Psoas muscle (tissue), 8 donors: ENCODE measurements at places on chromosomes 1 and 21. TPM values are rescaled to one million over a fixed set of nuclear protein-coding genes. Genes with fewer than 3 reads are reported as not detected.
A peak's percentile ranks its signal among the peaks of the same experiment; 100 is the strongest.

GRCh38 chr1:219825355-219825754 is 103.0 kb downstream of the SLC30A10 start:
- H3K36me3 ChIP-seq = no peaks in the 10 kb centered on the region
- no peak for DNase-seq
- H3K4me3 ChIP-seq = no peak overlapping the region
- H3K4me1 ChIP-seq = no peaks in the 10 kb centered on the region

Gene GABRD
- not detected for total RNA-seq

Gene FAM229A
- 4.0 TPM for total RNA-seq

- no peak overlapping the region for H3K4me3 ChIP-seq
- no peak overlapping the region for H3K27ac ChIP-seq
- no peaks in the 10 kb centered on the region for H3K36me3 ChIP-seq
- no peaks in the 10 kb centered on the region for H3K4me1 ChIP-seq
- DNase-seq = no peak
Observed at GRCh38 chr1:188499690-188500089, 1670.9 kb downstream of the PLA2G4A start.

- no peak overlapping the region for H3K4me3 ChIP-seq
- H3K4me1 ChIP-seq = peaks cover 25% of the 10 kb centered on the region
- no peaks in the 10 kb centered on the region for H3K36me3 ChIP-seq
- no peak overlapping the region for H3K27ac ChIP-seq
- DNase-seq = no peak
Observed at GRCh38 chr21:34595457-34595856, 19.5 kb downstream of the RCAN1 start.

Gene CXADR
- 0.62 TPM for total RNA-seq

Gene PTPRU
- 31.6 TPM for total RNA-seq

DNA sequence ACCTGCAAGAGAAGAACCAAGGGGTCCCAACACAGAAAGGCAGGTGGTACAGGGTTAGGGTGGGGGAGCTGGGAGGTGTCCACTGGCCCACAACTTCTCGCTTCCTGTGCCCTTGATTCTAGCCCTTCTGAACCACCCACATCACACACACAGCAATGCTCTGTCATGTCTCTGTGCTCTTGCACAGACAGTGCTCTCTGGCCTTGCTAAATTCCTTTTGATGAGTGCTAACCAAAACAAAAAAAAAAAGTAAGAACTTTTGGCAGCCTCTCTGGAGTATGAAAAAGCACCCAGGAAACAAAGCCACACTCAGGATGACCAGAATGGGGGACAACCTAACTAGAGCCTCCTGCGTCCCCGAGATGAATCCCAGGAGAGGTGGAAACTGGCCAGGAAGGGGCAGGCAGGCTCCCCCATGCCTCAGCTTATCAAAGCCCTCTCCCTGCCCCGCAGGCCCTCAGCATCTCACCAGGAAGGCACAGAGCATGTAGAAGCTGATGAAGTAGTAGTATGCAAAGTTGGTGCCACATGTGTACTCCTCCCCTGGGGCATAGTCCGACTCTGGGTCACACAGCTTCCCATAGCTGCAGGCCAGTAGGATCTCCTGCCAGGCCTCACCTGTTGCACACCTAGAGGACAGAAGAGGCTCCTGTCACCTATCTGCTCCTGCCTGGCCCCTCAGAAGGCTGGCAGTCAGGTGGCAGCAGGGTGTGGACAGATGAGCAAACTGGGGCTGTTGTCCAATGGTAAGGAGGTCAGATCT is 27.2 kb upstream of the KIF21B start:
- no peaks in the 10 kb centered on the region for H3K4me1 ChIP-seq
- H3K27ac ChIP-seq = no peak overlapping the region
- H3K36me3 ChIP-seq = no peaks in the 10 kb centered on the region
- no peak for DNase-seq
- no peaks in the 10 kb centered on the region for H3K27me3 ChIP-seq

DNA sequence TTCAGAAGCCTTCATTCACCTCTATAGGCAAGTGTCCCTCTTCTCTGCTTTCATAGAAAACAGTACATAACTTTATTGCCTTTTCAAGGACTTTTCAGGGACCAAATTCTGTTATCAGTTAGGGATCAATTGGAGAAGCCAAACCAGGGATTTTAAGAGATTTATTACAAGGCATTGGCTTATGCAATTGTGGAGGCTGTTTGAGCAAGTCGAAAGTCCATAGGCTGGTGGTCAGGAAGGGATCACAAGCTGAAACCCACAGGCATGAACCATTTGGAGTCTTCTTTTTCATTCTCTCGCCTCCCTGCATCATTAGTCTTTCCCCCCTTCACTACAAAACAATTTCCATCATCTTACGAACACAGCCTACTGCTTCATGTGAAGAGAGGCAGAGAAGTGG is 34.8 kb upstream of the SYCP1 start:
- no peak overlapping the region for H3K27ac ChIP-seq
- no peaks in the 10 kb centered on the region for H3K27me3 ChIP-seq
- H3K4me3 ChIP-seq = no peak overlapping the region
- DNase-seq = no peak

DNA sequence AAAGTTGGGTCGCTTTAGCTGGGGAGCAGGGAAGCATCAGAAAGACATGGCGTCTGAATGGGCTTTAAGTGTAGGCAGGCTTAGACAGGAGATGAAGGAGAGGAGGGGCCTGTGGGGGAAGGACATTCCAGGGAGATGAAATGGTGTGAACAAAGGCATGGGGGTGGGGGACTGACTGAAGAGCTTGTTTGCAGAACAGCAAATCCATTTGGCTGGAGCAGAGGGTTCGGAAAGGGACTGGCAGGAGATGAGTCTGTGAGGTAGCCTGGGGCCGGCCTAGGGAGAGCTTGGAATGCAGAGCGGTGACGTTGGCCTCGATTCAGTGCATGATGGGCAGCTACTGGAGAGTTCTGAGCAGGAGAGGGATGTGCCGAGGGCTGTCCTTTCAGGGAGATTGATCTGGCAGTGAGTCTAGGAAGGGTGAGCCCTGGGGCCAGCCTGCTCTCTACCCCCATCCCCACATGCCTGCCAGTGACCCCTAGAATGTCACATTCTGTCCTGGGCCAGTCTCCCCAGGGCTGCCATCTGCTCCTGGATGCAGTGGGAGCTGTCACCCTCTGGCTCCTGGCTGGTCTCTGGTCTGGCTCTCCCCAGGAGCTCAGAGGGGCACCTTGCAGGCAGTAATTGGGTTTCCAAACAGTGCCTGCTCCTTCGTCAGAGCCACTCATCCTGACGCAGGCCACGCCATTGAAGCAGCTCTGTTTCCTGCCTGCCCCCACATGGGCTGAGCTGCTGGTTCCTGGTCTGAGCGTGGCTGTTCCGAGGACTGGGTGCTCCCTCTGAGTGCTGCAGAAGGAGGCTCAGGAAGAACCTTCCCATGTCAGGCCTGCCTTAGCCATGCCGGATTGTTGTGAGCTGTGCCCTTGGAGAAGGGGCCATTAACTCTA is 22.3 kb upstream of the TMEM222 start:
- H3K36me3 ChIP-seq = peaks cover 83% of the 10 kb centered on the region
- DNase-seq = peak; percentile 89
- no peak overlapping the region for H3K4me3 ChIP-seq
- H3K27me3 ChIP-seq = no peaks in the 10 kb centered on the region
- peaks cover 30% of the 10 kb centered on the region for H3K4me1 ChIP-seq

Gene SNX7
- 2.8 TPM for total RNA-seq

GRCh38 chr1:172273647-172274396 is 146.7 kb upstream of the C1orf105 start:
- peaks cover 7% of the 10 kb centered on the region for H3K4me1 ChIP-seq
- H3K27ac ChIP-seq = no peak overlapping the region
- no peak overlapping the region for H3K4me3 ChIP-seq
- H3K36me3 ChIP-seq = no peaks in the 10 kb centered on the region

DNA sequence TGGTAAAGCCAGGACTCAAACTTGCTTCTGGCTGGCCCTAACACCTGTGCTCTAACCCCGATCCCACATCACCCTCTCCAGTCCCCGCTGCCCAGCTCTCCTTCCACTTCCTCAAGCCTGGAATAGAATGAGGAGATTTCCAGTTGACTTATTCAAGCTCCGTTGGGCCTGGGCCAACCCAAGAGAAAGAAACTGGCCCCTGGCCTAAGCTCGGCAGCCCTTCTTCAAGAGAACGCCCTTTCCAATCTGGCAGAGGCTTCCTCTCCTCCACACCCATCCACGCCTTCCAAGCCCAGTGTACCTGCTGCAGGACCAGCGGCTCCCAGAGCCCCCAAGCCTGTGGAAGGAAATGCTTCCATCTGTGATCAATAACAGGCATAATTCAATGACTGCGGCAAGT is 51.9 kb downstream of the LRRN2 start:
- H3K36me3 ChIP-seq = no peaks in the 10 kb centered on the region
- H3K27ac ChIP-seq = no peak overlapping the region
- no peak for DNase-seq
- no peaks in the 10 kb centered on the region for H3K4me1 ChIP-seq
- no peak overlapping the region for H3K4me3 ChIP-seq

DNA sequence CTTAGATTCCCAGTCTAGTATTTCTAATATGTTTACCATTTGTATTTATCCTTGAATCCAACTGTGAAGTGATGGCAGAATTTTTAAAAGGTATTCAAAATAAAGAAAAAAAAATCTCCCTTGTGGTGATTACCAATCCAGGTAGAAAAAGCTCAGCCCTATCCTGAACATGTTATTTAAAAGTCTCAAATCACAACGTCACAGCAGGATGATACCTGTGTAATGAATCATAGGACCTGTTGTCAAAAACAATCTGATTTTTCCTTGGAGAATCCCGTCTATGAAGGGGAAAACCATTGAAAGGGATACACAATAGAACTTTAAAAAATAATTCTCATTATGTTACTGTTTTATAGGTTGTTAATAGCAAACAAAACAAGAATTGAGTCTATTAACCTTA is 76.9 kb upstream of the LBR start:
- H3K36me3 ChIP-seq = no peaks in the 10 kb centered on the region
- H3K27ac ChIP-seq = no peak overlapping the region
- no peak overlapping the region for H3K4me3 ChIP-seq
- no peak for DNase-seq
- H3K27me3 ChIP-seq = no peaks in the 10 kb centered on the region

DNA sequence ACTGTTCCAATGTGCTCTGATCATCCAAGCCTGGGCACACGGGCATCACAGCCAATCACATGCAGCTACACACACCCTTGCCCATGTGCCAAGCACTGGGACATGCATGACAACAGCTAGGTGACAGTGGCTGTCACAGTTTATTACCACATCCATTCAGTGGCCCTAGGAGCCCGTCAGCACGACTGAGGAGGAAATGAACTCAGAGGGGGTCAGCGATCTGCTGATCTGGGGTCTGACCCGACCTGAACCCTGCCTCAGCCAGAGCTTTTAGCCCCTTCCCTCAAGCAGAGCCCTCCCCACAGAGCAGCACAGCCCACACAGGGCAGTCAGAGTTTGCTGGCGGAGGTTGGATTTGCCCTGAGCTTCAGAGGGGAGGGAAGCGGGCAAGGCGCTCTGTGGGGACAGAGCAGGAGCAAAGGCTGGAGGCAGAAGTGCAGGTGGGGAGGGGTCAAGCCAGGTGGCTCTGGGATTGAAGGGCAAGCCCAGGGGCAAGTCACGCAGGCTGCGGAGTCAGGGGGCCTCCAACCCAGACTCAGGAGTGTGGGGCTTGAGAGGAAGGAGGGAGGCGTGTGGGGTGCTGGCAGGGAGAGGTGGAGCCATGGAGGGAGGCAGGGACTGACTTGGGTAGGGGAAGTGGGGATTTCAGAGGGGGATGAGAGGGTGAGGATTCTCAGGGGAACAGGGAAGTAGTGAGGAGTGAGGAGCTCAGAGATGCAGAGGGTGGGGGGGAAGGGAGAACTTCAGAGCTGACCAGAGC is 10.4 kb downstream of the SH3BGRL3 start:
- H3K27ac ChIP-seq = peak overlapping the region; percentile 23
- H3K27me3 ChIP-seq = no peaks in the 10 kb centered on the region
- no peak for DNase-seq
- no peak overlapping the region for H3K4me3 ChIP-seq
- peaks cover 21% of the 10 kb centered on the region for H3K4me1 ChIP-seq

Gene ADGRB2
- 1.3 TPM for total RNA-seq

Gene WNT2B
- total RNA-seq = 0.32 TPM

DNA sequence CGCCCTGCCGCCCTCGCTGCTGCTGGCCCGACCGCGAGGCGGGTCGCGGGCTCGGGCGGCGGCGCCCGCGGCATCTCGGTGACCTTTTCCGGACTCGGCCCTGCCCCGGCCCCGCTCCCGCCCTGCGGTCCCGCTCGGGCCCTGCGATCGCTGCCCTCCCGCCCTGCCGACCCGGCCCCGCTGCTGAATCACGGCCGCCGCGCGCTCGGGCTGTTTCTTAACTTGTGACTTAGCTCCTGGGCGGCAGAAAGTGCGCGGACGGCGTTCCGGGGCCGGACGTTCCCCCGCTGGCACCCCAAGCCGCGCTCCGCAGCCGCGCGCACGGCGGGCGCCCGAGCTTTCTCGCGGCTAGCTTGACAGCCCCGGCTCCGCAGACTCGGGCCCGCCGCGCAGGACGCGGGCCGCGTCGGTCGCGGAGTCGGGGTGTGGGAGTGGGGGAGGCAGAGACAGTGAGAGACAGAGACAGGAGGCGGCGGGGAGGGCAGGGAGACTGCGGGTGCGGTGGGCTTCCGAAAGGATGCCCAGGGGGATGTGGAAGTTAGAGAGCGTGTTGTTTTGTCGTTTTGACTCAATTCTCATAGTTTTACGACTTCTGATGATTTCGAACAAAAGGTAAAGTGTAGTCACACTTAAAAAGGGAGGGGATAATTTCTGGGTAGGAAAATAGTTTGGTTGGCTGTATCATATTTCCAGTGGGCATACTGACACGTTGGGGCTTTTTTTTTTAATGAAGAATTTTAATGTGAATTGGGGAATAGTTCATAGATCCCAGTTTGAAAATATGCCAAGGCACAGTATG is 49.8 kb downstream of the PRDM2 start:
- H3K36me3 ChIP-seq = no peaks in the 10 kb centered on the region
- H3K4me3 ChIP-seq = peak overlapping the region; percentile 92
- peak overlapping the region; percentile 93 for H3K27ac ChIP-seq
- H3K4me1 ChIP-seq = peaks cover 48% of the 10 kb centered on the region
- no peaks in the 10 kb centered on the region for H3K27me3 ChIP-seq
- DNase-seq = peak; percentile 87

Gene LIPI
- not detected for total RNA-seq

Gene OVAAL
- total RNA-seq = not detected

DNA sequence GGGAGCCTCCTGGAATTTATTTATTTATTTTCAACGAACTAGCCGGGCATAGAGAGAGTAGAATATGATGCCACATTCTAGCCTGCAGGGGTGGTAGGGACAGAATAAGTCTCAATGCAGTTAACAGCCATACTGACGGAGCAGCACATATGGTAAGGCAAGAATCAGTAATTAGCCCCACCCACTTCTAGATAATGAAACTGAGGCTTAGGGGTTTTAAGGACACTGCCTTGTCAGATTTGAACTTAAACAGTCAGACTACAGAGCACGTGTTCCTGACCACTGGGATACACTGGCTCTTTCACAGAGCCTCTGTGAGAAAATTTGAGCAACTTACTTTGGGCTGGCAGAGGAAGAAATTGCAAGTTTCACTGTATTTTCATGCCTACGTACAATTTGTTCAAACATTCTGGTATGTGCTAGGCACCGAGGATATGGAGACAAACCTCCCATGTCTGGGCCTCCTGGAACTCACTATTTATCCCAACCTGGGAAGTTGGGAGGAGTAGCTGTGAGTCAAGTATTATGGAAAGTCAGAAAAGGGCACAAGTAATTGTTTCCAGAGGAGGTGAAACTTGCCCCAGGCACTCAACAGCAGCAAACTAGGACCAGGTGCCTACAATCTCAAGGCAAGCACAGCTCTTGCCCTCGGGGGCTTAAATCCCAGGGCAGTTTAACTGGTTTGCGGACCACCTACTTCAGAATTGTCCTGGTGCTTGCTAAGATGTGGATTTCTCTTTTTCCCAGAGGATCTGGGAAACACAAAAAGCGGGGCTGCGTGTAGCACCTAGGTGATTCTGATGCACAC is 1.6 kb upstream of the CLIC4 start:
- no peaks in the 10 kb centered on the region for H3K4me1 ChIP-seq
- no peaks in the 10 kb centered on the region for H3K36me3 ChIP-seq
